ENCODE measurements at places on chromosomes 11 and 22.

GRCh38 chr22:36220451-36220921, 18.8 kb downstream of the APOL2 start:
- no peak for DNase-seq

GRCh38 chr11:124611064-124611463, at the start of gene PANX3:
TSS of gene PANX3 (plus strand) at chr11:124611428. CDS start at chr11:124611557, 129 bp downstream.
- no peak for DNase-seq

DNA sequence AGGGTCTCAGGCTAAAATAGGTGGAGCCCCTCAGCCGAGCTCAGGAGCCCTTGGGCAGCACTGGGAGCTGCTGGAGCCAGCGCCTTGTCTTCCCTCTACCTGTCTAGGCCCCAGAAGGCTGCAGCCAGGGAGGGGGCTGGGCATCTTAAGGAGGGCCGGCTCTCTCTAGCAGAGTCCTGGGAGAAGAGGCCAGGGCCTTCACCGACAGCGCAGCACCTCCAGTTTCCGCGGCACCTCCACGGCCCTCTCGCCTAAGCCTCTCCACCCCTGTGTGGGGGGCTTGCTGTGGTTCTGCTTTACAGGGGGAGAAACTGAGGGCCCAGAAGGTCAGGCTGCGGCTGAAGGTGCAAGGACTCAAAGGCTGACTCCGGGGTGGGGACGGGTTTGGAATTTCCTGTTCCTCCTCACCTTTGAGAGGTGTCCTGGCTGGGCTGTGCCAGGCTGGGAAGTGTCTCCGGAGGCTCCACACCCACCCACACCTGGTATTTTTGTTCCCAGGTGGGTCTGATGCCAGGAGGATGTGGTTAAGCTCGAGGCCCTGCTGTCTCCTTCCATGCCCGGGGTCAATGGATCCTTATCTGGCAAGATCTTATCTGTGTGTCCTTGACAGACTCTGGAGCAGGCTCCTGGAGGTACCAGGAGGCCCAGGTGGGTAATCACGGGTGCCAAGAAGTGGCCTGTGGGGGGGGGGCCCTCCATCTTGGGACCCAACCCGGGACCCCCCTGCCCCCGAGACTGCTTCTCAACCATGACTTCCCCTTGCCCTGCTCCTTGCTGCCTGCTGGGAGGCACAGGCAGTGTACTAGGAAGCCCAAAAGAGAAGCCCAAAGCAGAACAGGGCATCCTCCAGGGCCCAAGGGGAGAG, 95.3 kb upstream of the FGF3 start:
- no peak for DNase-seq

- no peak for DNase-seq
Measured at GRCh38 chr11:34926101-34926830, 9.8 kb downstream of the PDHX start.

DNA sequence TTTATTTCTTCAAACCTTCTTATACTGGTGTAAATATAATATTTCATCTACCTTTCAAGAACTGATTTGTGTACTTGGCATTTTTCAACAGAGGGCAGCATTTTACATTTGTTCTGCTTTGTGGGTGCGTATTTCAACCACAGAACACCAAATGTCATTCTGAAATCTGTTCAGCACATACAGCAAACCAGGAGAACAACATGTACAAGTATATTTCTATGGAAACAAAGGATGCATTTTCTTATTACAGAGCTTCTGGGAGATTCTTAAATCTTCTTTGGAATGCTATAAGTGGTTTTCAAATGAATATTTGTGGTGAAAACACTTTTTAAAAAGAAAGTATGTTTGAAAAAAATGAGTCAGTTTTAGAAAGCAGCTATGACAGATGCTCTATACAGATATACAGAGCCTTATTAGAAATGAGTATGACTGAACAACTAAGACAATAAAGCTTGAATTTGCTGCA, 946.0 kb downstream of the FAM181B start:
- DNase-seq = no peak

DNA sequence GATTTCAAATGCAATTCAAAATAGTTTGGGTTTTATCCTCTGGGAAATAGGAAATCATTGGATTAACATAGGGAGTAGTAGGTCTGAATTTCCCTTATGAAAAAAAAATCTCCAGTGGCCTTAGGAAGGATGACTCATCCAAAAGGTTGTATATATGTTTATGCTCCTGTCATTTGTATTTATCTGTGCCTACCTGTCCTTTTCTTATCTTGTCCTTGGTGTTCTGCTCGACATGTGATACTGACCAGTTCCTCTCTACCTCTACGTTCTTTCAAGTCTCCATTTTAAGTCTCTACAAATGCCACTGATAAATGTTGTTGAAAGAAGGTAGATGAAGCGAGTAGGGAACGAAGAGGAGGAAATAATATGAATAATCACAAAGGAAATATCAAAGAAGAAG, 3.0 kb upstream of the SOX6 start:
- no peak for DNase-seq

DNA sequence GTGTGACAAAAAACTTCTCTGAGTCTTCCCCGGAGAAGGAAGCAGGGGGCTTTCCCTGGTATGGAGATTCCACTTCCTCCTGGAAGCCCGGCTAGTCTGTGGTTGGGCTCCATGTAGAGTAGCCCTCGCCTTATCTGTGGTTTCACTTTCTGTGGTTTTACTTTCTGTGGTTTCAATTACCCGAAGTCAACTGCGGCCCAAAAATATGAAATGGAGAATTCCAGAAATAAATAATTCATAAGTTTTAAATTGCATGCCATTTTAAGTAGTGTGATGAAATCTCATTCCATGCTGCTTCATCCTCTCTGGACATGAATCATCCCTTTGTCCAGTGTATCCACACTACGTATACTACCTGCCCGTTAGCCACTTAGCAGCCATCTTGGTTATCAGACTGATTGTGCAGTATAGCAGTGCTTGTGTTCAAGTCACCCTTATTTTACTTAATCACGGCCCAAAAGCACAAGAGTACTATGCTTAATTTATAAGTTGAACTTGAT, 275.0 kb upstream of the SESN3 start:
- no peak for DNase-seq

- DNase-seq = no peak
Measured at GRCh38 chr22:36608987-36609386, 80.0 kb upstream of the EIF3D start.

DNA sequence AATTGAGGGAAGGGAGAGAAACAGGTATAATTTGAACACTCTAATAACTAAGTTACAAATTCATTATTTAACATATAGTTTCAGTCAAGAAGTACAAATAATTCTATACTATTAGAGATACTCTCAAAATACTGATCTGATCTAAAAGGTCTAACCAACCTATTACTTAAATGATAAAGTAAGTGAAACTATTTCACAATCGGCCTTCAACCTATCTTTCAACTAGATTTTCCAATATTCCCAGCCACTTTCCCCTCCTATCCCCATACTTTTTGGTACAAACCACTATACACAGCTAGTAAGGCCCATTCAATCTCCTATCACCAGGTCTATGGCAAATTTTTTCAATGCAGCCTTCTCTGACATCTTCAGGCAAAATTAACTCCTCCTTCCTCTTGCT, 106.7 kb downstream of the SIK3 start:
- DNase-seq = no peak

DNA sequence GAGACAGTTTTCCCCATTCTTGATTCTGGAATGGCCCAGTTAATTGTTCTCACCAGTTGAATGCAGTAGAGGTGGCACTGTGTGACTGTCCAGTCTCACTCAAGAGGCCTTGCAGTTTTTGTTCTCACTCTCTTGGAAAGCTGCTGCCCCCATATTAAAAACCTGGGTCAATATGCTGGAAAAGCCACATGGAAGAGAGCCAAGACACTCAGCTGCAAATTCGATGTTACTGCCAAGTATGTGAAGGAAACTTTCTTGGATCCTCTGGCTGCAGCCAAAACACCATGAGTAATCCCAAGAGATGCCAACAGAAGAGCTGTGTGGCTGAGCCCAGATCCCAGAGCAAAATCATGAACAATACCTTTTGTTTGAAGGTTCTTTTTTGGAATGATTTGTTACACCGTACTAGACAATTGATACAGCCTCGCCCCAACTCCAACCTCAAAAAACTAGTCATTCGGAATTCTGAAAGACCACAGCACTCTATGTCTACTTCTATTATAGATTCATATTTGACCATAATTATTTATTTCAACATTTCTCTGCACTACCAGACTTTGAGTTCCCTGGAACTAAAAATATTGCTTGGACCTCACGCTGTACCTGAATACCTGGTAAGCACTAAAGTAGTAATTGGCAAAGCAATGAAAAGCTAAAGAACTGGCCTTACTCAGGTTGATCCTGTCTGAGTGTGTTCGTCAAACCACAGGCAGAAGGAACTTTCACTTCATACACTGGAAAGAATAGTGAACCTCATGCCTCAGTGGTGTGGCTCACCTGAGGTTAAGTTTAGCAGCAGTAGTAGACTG, 378.8 kb downstream of the ETS1 start:
- no peak for DNase-seq

GRCh38 chr11:69545976-69546617, 64.6 kb downstream of the LINC01488 start:
- no peak for DNase-seq

- no peak for DNase-seq
Measured at GRCh38 chr11:31676280-31676982, 134.7 kb downstream of the PAX6 start.

DNA sequence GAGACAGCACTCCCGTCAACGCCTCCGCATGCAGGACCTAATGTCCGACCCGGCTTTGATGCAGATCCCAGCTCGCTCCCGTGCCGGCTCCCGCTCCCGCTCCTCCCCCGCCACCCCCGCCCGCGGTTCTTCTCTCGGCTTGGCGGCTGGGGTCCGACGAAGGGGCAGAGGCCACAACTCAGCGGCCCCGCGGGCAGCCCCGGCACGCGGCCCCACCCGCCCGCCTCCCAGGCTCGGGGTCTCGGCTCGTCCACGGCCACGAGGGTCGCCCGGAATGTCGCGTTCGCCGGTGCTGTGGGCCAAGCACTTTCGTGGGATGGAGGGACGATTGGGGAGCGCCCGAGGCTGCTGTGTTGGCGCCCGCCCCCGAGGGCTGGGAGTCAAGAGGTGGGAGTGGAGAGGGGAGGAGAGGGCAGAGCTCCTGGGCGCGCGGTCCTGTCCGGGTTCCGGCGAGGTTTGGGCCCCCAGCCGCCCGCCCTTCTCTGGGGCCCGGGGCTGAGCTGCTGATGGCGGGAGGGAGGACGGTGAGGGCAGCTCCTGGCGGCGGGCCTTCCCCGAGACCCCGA, 5.3 kb upstream of the TBX1 start:
- DNase-seq = no peak

DNA sequence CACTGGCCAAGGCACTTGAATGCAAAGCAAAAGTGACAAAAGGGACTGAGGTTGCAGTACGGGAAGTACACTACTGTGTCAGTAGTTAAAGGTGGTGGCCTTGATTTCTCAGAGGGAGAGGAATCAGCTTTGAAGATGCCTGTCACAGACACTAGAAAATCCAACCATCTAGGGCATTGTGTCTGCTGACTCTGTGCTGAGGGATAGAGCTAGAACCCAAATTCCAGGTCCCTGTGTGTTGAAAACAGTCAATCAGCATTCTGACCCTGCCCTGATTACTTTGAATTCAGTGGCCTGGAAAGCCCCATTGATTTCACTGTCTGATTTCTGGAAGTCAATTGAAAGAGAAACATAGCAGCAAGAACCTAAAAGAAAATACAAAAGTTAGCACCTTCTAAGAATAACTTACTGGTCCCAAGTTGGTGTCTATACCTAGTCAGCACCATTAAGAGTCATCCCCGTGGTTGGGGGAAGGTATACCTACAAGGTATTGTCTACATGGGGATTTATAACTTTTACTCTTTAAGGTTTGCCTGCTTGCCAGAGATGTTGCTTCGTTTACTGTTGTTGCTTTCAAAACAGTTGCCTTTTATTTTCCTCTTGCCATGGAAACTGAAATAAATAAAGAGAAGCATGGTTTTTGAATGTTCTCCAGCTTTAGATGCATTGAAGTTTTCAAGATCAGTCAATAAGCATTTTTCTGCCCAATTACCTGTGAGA, 97.3 kb downstream of the PDHX start:
- no peak for DNase-seq

DNA sequence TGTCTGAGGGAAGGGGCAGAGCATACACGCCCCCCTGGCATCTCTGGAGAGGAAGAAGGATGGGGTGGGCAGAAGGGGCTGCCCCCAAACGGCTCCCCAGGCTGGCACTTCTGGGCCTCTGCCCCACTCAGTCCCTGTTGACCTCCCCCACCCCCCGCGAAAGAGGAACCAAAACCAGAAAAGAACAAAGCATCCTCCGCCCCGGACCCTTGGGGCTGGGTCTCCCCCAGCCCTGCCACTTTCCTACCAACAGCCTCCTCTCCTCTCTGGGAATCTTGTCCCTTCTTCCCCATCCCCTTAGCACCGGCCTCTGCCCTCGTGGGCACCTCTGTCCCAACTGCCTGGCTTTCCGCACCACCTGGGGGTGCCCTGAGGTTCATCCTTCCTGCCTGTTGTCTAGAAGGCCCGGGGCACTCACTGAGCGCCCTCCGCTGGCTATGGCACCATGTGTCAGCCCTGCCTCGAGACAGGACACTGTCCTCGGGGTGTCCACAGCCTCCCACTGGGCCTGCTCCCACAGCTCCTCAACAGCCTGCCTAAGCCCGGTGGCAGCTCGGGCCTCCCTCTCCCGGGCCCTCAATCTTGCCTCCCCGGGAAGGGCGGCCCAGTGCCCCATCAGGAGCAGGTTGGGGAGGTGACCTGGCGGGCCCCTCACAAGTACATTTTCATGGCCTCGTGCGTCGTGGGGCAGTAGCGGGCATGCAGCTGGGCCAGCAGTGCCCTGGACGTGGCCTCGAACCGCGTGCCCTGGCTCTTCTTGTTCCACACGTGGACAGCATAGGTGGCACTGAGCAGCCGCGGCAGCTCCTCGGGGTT, 28.2 kb downstream of the A4GALT start:
- no peak for DNase-seq

- no peak for DNase-seq
Measured at GRCh38 chr11:62468577-62468976, 49.7 kb downstream of the SCGB1A1 start.

GRCh38 chr11:117095284-117096161, 2.7 kb downstream of the SIK3 start:
- DNase-seq = no peak

GRCh38 chr22:49608228-49608627, 219.4 kb downstream of the BRD1 start:
- no peak for DNase-seq

GRCh38 chr22:42891008-42891407, 33.9 kb upstream of the ARFGAP3 start:
- DNase-seq = no peak

- no peak for DNase-seq
Measured at GRCh38 chr11:8823174-8823742, 87.7 kb upstream of the AKIP1 start.

- DNase-seq = no peak
Measured at GRCh38 chr22:27163162-27164137, 506.1 kb downstream of the MIAT start.

DNA sequence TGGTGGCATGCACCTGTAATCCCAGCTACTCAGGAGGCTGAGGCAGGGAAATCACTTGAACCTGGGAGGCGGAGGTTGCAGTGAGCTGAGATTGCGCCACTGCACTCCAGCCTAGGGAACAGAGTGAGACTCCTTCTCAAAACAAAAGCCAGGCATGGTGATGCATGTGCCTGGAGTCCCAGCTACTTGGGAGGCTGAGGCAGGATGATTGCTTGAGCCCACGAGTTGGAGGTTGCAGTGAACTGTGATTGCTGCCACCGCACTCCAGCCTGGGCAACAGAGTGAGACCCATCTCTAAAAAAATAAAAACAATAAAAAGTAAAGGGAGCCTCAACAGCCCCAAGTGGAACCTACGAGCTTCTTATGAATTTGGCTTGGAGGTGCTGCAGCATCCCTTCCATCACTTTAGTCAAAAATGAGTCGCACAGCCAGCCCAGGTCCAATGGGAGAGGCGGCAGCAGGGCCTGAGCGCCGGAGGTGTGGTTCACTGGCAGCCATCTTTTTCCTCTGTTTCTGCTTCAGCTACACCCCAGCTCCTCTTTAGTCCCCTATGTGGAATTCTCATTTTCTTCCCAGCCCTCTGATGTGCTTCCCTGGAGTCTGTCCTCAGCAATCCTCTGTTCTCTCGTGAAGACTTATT, 29.2 kb upstream of the GCAT start:
- no peak for DNase-seq
